ENCODE measurements at places on chromosomes 7 and 10. TPM values are rescaled to one million over a fixed set of nuclear protein-coding genes. Genes with fewer than 3 reads are reported as not detected.

DNA sequence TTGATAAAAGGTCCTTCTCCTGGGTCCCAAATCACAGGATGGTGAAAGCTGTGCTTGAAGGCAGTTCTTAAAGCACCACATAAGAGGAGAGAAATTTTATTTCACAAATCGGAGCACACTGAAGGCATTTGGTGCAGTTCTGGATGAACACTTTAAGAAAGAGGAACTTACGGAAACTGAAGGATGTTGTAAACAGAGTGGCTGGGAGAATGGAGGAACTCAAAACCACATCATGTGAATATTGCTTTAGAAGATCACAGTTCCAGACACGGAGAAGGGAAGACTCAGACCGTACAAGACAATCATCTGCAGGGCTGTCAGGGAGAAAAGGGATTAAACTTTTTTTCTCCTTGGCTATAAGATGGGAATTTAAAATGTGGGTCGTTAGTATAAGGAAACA, 9.0 kb upstream of the GPR141 start:
- DNase-seq, result peak; percentile 14

DNA sequence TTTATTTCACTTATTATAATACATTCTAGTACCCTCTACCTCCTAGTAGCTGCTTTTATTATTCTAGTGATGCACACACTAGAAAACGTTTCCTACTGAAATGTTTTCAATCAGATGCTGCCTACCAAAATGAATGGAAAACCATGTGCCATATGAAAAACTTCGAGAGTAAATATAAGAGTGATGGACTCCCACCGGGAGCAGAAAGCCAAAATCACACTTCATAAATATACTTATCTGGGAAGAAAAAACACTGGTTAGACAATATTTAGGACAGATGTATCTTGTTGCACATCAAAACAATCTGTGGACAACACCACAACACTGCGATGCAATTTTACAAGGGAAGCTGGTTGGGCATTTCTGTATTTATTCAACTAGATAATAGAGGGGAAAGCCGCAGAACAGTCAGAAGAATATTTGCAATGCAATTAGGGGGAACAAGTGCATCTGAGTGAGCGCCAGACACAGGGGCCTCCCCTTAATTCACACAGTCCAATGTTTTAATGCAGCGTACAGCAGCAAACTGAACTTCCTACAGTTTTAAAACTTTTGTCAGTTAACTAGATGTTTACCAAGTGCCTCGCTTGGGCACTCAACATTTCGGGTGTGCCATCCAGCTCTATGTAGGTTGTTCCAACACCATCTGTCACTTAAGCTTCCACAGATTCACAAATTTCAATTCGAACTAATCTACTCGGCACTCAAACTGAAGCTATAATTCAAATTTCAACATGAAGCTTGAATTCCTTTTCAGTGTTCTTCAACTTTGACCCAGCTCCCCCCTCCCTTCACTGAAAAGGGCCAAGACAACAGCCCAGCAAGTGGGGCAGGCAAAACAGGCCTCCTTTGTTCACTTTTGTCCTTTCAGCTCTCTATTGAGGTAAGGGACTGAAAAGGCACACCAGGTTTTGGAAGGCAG, 7.4 kb downstream of the NRCAM start:
- DNase-seq, result no peak

Gene PON1
- polyA plus RNA-seq, result 0.57 TPM

Gene SNX10
- polyA plus RNA-seq, result 3.0 TPM

DNA sequence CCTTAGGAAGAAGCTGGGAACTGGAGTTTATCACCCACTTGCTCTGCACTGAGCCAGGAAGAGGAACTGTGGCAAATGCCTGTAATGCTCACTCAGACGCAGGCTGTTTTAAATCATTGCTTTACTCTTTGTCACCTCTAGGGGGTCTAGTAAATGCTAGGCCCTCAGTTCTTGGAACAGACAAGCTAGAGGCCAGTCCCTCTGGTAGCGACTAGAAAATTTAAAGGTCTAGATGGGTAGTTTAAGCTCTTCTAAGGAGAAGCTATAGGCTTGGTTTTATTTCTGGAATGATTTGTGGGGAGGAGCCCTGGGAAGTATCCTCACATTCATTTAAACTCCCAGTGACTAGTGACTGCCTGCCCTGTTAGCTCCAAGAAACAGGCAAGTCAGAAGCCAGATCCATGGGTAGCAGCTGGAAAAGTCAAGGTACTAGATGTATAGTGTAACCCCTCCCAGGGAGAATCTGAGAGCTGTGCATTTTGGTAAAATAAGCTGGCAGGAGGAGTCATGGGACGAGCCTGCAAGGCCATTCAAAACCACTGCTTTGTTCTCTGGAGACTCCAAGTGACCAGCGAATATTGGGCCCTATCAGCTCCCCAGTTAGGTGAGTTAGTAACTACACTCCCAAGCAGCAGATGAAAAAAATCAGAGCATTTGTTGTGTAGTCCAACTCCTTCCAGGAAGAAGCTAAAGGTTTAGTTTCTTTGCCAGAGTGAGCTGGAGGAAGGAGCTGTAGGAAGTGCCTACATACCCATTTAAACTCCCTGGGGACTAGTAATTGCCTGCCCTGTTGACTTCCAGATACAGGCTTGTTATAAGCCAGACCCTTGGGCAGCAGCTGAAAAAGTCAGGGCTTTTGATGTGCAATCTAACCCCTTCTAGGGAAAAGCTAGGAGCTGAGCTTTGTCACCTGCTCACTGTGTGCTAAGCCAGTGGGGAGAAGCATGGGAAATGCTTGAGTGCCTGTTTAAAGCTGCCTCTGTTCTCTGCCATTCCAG, 68.9 kb downstream of the DYNC1I1 start:
- no peak for DNase-seq

GRCh38 chr7:45215601-45216062, 58.0 kb downstream of the RAMP3 start:
- no peak for DNase-seq

Gene TSPAN13
- 62.6 TPM for polyA plus RNA-seq

Gene CNPY1
- polyA plus RNA-seq, result 0.39 TPM

DNA sequence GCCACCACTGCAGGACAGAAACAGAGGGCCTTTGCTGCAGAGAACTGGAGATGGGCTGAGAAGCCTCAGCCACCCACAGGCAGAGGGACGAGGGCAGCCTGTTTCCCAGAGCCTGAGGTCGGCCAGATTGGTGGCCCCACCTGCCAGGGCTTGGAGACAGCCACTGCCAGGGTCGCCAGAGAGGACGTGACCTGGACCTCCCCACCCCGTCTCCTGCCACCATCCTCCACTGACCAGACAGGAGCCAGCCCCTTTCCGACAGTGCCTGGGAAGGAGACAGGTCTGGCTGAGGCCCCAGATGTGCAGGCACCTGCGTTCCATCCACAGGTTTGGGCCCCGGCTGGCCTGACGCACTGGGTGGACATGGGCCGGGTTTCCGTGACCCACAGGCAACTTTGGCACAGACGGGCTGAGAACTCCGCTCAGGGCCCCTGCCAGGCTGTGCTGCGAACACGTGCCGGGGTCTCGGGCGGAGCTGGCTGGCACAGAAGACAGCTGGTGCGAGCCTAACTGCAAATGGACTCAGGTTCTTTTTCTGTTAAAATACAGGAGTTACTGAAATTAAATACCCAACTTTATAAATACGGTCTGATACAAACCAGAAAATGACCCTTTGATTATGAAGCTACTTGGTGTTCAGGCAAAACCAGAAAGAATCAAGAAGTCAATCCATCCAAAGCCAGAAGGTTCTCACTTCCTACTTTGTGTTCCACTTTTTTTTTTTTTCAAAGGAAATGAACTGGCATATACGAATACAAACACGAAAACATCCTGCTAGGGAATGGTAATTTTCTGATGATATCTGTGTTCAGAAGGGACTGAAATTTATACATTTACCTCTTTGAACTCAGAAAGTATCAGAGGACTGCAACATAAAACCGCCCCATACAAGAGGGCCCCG, 6.9 kb downstream of the COX19 start:
- DNase-seq, result no peak

- DNase-seq, result no peak
Measured at GRCh38 chr10:23351926-23352519, 7.4 kb upstream of the C10orf67 start.

DNA sequence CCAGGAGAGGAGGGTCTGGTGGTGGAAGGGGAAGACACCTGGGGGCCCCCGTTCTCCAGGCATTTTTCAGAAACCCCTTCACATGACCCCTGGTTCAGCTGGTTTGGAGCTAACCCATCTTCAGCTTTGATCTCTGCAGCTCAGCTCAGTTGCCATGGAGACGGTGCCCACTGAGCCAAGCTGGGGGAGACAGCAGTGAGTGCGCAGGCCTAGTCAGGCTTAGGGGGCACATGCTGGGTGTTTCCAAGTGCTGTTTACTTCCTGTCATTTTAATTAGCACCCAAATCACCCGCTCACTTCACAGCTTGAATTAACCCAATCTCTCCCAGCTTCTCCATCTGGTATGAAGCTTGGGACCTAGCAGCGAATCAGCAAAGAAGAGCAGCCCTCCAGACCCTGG, 9.0 kb downstream of the SPOCK2 start:
- no peak for DNase-seq

Gene PRSS37
- polyA plus RNA-seq, result 0.22 TPM

DNA sequence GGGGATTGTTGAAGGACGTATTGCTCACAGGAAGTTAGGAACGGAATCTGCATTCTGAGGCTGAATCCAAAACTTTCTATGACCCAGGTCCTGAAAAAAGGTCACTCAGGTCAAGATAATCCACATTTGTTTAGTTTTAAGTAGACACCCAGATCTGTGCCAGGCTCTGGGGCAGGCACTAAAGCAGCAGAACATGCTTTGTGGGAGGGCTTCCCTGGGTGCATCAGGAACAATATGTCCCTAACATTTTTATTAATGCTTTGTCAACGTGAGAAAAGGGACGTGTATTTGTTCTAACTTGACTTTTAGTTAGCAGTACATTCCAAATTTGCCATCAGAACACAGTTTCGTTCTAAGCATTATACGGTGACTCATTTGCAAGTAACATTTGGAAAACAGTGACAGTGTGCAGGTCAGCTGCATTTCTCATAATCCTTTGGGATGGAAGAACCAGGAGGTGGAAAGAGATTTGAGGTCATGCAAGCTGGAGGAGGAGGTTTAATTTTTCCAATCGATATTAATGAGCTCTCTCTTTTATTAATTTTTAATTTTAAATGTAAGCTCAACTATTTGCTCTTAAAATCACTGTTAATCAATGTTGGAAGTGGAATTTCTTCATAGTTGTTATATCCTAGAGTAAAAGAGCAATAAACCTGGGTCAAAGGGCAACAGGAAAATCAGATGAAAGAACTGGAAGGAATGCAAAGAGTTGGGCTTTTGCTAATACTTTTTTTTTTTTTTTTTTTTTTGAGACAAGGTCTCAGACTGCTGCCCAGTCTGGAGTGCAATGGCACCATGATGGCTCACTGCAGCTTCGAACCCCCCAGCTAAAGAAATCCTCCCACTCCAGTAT, 35.0 kb downstream of the TAS2R41 start:
- DNase-seq, result no peak

DNA sequence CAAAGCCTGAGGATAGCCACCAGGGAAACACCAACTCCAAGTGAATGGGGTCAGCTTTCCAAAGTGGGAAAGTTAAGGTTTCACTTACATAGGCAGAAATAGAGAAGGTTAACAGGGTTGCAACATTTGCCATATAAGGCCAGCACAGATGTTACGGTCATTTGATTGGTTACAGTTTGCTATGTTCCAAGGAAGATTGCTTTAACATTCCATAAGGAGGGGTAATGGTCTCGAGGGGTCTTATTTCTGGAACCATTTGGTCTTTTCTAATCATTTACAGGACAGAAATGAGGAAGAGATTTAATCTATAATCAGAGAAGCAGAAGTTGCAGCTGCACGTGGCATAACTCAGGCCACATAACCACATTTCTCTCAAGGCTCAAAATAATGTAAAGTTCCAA, 679.4 kb upstream of the C7orf33 start:
- DNase-seq, result peak; percentile 88

Gene MYOZ1
- 501 TPM for polyA plus RNA-seq

Gene GPR85
- polyA plus RNA-seq, result 2.3 TPM

DNA sequence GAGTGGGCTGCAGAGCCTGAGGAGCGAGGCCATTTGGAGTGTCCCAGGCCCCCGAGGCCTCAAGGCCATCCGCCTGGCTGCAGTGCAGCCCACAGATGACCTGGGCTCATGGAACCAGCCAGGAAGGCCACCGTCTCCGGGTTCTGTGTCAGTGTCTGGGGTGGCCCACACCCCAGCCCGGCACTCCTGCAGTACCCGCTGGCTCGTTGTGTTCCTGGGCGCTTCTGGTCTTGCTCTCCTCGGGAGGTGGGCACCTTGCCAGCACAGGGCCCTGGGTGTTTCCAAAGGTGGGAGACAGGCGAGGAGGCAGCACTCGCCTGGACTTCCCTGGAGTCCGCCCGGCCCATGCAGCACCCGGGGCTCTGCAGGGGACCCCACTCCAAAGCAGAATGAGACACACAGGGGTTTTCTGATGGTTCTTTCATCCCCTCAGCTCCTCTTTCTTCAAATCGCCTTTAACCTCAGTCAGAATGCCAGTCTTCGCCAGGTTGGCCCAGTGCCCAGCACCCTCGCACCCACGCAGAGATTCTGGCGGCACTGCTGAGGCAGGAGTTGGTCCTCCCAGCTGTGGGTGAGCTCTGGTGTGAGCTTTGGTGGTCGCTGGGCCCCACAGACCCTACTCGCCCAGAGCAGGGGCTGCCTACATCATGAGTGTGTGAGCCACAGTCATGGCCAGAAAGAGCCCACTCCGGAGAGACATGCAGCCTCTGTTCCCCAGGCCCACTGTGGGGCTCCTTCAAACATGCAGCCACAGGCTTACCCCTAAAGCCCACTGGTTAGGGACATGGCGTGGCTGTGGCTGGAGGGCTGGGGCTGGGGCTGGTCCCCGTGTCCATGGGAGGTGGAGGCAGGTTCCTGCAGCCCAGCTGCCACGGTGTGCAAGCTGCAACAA, 155.7 kb downstream of the EBF3 start:
- no peak for DNase-seq

Gene AKR1D1
- 0.14 TPM for polyA plus RNA-seq

Gene OPN1SW
- polyA plus RNA-seq, result 2.6 TPM

- DNase-seq, result no peak
Measured at GRCh38 chr10:600876-601659, 88.4 kb downstream of the DIP2C start.

GRCh38 chr10:84140036-84140379, 699 bp downstream of the GHITM start:
- DNase-seq, result no peak

DNA sequence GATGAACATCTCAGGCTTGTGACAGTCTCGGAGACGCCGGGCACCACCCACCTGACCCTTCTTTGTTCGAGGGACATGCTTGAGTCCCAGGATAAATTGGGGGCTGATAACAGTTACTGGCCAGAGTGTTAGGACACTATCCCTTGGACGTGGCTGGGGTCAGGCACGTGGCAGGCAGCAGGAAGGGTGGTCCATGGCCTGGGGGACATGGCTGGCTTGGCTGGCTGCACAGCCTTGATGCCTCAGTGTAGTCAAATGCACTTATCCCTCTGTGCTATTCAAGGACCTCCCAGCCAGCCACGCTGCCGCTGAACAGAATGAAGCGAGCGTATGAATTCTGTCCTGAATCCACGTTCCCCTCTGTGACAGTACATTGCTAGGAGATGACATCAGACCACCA, 662.0 kb upstream of the FOXK1 start:
- DNase-seq, result no peak

Gene SEC31B
- 16.0 TPM for polyA plus RNA-seq

Gene GPR22
- not detected for polyA plus RNA-seq

Data from muscle of back (tissue), 13 donors.